Renal pelvis (tissue), 12 donors: ENCODE measurements at places on chromosomes 13 and 19.

DNA sequence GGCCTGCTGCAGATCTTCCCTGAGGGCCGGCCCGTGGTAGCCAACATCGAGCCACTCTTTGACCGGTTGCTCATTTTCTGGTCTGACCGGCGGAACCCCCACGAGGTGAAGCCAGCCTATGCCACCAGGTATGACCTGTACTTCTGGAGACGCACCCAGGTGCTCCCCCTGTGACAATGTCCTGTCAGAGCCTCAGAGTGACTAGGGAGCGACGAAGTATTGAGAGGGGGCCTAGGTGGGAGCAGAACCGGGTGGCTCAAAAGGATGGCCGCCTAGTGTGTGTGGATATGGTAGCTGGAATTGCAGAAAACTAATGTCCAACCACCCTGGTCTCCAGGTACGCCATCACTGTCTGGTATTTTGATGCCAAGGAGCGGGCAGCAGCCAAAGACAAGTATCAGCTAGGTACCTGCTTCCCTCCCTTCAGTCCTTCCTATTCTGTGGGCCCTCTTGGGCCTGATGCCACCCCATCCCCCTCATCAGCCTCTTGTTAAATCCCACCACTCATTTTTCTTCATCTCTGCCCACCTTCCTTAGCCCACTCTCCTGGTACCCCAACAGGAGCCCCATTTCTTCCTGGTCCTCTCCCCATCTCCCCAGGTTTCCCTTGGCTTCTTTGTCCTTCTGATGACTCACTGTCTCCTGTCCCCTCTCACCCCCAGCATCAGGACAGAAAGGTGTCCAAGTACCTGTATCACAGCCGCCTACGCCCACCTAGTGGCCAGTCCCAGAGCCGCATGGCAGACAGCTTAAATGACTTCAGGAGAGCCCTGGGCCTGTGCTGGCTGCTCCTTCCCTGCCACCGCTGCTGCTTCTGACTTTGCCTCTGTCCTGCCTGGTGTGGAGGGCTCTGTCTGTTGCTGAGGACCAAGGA lies 8.4 kb downstream of the EGLN2 start:
- DNase-seq: no peak

- DNase-seq: peak; percentile 75
These were observed 84.7 kb upstream of the DOCK9 start for GRCh38 chr13:99062593-99062992.

DNA sequence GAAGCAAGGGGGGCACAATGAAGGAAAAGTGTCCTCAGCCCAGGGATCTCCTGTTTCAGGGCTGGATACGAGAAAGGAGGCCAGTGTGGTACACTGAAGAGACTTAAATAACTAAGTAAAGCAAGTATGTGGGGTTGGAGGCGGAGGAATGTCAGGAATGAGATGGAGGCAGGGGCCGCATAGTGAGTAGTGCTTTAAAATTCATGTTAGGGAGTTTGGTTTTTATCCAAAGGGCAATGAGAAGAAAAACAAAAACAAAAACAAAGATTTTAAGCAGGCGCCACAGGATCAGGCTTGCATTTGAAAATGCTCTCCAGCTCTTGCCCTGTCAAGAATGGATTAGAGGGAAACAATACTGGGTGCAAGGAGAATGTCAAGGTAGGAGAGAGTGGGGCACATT lies 273.4 kb downstream of the DCLK1 start:
- DNase-seq: peak; percentile 54

DNA sequence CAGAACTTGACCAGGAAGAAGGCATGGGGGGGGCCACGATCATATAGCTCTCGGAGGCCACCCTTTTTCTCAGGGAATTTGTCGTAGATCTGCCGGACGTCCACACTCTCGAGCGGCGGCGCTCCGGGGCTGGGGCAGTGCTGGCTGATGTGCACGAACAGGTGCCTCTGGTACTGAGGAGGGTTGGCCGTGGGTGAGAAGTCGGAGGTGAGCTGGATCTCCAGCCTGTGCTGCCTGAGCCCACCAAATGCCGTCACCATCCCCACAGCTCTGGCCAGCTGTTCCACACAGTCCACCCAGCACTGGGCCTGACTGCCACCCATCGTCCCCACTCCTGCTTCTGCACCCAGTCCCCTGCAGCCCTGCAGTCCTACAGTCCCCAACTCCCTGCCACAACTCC lies 12.0 kb downstream of the CD37 start:
- no peak for DNase-seq

DNA sequence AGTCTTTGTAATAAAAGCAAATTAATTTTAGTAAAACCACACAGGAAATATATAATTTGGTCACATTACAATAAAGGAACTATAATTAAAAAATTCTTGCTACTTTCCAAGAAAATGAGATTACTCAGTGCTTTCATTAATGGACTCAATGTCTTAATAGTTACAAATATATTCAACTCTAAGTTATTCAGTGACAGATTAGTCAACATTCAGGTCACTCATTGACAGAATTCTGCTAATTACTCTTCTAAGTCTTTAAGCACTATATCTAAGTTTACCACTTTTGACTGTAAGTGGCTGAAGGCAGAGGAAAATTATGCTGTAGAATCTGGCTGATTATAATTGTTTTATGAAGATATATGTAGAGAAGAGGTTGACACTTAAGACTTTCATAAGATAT lies 1365.0 kb downstream of the EFNB2 start:
- no peak for DNase-seq

DNA sequence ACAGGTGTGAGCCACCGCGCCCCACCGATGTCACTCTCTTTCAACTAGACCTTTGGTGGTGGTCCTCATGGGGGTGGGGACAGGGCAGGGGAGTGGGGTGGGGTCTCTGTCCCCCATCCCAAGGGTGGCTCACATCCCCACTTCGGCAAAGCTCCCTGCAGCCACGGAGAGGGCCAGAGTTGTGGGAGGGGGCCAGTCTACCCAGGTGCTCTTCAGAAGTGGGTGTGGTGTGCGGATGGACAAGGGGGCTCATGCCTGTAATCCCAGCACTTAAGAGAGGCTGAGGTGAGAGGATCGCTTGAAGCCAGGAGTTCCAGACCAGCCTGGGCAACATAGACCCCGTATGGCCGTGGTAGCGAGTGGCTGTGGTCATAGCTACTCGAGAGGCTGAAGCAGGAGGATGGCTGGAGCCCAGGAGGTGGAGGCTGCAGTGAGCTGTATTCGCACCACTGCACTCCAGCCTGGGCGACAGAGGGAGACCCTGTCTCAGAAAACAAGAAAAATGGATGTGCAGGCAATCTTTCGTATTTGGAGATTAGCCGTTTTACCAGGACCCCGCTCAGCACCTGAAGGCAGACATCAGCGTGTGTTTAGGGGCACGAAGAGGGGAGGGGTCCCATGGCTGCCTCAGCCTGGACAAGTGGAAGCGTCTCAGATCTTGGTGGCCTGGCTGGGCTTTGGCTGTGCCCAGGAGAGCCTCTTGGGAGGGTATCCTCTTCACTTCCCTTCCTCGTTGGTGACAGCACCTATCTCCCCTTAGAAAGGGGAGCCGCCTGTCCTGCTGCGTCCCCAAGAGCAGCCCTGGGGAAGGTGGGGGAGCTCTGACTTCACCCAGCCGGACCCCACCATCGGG lies 846 bp downstream of the TGFBR3L start:
- no peak for DNase-seq

DNA sequence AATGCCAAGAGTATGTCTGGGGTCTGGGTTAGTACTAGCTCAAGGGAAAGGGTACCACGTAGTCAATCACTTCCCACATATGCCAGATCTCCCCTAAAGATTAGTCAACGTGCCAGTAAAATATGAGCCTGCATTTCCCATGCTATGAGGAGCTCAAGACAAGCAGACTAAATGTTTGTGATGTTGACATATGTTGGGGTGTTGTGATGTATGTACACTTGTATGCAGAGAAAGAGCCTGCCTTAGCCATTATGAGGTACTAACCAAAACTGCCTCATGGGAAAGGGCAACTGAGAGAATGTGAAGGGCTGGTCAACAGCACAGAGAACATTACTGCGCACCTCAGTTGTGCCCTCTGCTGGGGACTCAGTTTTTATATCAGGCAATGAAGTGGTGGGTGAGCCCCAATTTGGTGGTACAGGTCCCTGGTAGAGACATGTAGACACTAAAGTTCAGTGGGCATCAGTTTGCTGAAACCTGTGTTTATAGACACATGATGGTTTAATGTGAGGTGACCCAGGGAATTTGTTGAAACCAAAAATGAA lies 287.0 kb downstream of the DCT start:
- no peak for DNase-seq

- DNase-seq: peak; percentile 79
These were observed 14.9 kb downstream of the LAIR2 start for GRCh38 chr19:54517483-54517882.

GRCh38 chr13:84566780-84567179 lies 684.5 kb upstream of the SLITRK1 start:
- no peak for DNase-seq

DNA sequence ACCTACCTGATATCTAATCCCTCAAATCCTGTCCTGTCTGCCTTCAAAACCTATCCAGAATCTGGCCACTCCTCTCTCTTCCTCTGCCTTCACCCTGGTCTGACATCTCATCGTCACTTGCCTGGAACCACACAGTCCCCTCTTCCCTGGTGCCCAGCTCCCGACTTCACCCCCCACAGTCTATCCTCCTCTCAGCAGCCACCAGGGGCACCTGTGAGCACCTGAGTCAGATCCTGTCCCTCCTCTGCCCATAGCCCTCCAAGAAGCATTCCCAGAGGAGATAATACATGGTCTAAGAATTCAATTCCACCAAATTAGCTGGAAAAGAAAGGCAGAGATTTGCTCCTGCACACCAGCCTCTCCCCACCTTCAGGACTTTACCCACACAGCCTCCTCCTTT lies 48.9 kb downstream of the ZNRF4 start:
- no peak for DNase-seq

DNA sequence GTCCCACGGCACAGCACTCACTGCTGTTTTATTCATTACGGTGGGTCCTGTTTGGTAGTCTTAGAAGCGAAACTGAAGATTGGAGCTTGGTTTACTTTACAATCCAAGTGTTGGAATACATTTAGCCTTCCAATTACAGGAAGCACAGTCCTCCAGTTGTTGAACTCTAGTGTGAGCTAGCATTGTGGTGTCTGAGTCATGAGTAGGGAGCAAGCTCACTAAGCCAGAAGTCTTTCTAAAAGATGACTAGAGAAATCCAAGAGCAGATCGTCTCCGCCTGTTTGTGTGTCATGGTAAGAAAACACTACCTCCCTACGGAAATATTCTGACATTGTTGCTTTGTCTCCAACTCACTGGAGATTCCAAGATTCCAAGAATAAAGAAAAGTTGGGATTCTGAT lies 10.1 kb upstream of the SHISA2 start:
- DNase-seq: no peak
